ENCODE measurements at places on chromosomes 7 and 10.

GRCh38 chr10:44830022-44830421, 81.1 kb upstream of the TMEM72 start:
- no peak for DNase-seq

- no peak for DNase-seq
Measured at GRCh38 chr7:111388912-111389311, 173.4 kb downstream of the IMMP2L start.

- peak; percentile 64 for DNase-seq
Measured at GRCh38 chr10:114042895-114043531, 653 bp upstream of the ADRB1 start.

DNA sequence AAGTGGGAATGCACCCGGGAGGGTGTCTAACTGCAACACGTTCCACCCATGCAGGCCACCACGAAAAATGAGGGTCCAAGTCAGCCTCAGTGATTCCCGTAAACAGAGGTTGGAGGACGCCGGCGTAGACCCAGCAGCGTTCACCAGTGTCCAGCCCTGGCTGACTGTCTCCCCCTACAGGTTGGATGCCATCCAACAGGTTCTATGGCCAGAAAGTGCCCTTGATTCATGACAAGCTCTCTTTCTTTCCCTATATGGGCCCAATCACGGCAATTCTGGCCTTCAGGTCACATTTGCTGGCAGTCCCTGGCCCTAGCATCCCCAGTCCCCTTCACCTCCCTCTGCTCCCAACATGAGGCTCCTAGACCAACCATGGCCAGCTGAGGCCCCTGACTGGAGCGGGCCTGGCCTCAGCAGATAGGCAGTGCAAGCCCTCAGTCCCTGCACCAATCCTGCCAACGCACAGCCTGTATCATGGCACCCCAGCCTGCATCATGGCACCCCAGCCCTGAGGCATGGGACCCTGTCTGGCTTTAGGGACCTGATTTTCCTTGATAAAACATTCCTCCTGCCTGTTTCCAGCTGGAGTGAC, 227.4 kb downstream of the GRID1 start:
- peak; percentile 69 for DNase-seq

DNA sequence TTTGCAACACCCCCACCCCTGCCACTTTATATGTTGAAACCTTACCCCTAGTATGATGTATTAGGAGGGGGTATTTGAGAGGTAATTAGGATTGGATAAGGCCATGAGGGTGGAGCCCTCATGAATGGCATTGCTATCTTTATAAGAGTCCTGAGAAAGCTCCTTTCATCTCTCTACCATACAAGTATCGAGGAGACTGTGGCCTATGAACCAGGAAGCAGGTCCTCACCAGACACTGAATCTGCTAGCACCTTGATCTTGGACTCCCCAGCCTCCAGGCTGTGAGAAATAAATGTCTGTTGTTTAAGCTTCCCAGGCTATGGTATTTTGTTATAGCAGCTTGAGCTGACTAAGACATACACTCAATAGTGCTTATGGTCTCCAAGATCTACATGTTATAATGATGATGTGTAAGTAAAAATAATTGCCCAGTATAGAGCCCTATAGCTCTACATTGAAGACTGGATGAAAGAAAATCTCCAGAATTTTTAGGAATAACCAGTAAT, 188.8 kb downstream of the RAPGEF5 start:
- no peak for DNase-seq

DNA sequence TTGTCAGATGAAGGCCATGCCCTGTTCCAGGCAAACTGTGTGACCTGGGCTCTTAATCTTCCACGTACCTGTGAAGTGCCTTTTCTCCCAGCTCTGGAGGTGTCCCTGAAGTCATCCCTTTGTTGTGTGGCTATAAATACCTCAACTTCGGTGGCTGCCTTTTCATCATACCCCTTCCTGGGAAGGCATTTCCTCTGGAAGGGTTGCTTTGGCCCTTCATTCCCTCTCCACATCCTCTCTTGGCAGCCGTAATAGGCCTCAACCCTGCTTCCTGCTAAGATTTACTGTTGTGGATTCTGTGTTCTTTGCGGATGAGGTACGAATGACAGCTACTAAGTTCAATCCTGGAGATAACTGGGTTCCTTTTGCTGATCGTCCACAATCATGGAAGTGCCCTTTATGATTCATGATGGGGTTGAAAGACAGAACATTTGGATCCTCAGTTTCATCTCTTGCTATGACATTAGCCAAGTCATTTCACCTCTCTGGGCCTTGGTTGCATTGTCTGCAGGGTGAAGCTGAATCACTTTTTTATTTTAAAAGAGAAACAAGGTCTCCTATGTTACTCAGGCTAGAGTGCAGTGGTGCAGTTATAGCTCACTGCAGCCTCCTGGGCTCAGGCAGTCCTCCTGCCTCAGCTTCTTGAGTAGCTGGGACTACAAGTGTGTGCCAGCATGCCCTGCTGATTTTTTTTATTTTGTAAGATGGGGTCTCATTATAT, 23.6 kb downstream of the FKBP6 start:
- no peak for DNase-seq

- no peak for DNase-seq
Measured at GRCh38 chr10:84257343-84258020, 12.6 kb downstream of the RGR start.

DNA sequence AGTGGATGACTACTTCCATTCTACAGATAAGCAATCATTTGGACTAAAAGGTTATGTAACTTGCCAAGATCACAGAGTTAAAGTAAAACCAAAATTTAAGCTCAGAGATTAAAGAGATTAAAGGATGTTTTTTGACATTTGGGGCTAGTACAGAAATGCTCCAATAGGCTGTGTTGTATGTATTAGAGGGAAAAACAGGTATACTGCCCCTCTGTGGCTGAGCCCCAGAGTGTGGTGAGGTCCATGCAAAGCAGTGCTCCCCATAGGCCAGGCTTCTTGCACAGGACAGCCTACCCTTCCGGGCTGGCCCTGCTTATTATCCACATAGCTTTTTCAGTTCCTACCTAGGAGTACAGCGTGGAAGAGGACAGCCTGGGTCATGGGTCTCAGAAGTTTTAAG, 322.8 kb downstream of the POM121L12 start:
- DNase-seq: no peak

DNA sequence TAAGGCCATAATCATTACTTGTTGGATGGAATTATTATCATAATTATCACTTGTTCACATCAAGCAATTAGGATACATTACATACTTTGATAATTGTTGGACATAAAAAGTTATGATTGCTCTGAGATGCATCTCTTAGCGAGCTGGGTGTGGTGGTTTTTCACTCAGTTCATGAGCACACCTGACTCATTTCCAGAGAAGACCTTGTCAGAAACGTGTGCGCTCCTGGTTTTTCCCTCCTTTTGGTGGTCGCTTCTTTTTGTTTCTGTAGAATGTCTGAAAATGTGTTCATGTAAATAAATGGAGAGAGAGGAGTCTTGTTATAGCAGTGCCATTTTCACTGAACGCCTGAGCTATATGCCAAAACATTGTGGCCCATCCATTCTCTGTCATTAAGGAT, 141.3 kb downstream of the PAXIP1 start:
- no peak for DNase-seq

DNA sequence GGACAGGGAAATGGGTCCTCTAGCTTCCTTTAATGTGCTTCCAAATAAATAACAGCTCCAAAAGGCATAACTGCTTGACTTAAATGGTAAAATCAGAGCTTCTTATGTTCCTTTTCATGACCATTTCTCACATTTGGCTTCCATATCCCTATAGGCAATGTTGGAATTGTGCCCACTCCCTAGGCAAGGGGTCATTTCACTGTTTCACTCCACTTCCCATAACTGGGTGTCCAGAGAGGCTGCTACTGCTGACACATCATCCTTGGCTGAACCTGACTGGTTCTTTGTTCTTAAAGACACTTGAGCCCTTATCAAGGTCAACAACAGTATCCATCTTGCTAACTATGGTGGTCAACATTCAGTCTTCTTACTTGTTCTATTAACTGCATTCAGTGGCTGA, 37.1 kb downstream of the PRTFDC1 start:
- no peak for DNase-seq

DNA sequence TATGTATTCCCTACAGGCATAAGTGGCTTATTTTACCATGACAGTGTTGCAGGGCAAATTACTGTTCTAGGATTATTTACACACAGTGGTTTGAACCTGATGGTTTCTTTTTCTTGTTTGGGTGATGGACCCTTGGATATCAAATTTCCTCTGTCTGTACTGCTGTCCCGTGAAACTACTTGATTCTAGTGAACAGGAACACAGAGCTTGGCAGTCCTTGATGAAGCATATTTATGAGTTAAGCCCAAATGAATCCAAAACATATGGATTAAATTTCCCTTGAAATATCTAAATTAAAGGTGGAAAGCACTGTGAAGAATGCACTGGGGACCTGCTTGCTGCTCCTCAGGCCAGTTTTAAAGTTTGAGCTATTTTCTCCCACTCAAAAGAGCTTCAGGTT, 635.3 kb downstream of the INHBA start:
- no peak for DNase-seq

DNA sequence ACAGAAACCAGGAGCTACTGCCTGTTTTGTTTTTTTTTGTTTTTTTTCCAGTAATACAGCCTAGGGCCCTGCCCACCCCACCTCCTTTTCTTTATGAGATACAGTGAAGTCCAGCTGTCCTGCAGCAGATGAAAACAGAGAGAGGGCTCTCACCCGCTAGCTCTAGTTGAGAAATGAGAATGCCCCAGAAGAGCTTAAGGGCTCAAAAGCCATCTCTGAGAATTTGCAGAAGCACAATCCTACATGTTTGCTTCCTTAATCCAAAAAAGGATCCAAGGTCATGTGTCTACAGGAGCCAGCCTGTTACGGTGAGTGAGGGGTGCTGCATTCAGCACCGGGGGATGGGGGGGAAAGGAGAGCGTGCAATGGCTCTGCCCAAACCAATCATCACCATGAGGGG, 122.7 kb downstream of the KCNMA1 start:
- no peak for DNase-seq

- DNase-seq: no peak
Measured at GRCh38 chr7:91137153-91137787, 127.0 kb upstream of the FZD1 start.

DNA sequence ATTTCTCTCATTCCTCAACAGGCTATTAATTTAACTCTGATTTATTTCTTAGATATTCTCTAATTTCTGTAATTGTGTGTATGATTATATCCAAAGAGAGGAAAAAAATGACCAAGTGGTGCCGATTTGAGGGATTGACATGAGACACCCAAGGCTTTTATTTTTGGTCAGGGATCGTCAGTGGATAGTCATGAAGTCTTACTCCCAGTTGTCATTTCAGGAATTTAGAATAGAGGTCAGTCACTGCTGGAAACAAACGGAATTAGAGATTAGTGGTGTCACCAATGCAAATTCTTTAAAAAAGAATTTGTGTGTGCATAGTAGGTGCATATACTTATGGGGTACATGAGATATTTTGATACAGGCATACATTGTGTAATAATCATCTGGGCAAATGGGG, 26.8 kb upstream of the AGR3 start:
- no peak for DNase-seq

GRCh38 chr7:133775201-133775600, 351.9 kb upstream of the LRGUK start:
- no peak for DNase-seq

- no peak for DNase-seq
Measured at GRCh38 chr10:98391065-98391464, 23.9 kb downstream of the PYROXD2 start.

GRCh38 chr10:71701496-71702132, 18.0 kb downstream of the C10orf105 start:
- no peak for DNase-seq

DNA sequence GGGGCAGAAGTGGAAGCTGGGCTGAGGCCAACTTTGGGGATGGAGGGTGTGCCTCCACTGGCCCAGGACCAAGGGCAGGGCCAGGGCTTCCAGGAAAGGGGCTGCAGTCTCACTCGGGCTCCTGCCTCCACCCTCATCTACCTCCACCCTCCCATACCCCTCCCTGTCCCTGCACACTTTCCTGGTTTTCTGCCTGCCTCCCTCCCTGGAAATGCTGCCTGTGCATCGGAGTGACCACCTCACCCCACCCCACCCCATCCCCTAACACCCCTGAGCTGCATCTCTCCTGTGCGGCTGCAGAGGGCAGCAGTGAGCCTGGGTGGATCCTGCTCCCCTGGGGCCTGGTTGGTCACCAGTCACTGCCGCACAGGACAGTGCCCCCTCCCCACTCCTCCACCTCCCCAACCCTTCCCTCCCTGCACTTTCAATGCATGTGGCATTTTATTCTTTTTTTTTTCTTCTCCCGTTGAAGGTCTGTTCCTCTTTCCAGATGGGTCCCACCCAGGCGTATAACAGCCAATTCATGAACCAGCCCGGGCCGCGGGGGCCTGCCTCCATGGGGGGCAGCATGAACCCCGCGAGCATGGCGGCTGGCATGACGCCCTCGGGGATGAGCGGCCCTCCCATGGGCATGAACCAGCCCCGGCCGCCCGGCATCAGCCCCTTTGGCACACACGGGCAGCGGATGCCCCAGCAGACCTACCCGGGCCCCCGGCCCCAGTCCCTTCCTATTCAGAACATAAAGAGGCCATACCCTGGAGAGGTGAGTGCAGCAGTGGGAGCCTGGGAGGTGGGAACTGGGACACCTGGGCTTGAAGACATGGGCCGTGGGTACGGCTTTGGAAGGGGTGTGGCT, 54.1 kb upstream of the PPIF start:
- peak; percentile 70 for DNase-seq

GRCh38 chr10:29658984-29659965, 24.5 kb upstream of the SVIL start:
- peak; percentile 85 for DNase-seq

DNA sequence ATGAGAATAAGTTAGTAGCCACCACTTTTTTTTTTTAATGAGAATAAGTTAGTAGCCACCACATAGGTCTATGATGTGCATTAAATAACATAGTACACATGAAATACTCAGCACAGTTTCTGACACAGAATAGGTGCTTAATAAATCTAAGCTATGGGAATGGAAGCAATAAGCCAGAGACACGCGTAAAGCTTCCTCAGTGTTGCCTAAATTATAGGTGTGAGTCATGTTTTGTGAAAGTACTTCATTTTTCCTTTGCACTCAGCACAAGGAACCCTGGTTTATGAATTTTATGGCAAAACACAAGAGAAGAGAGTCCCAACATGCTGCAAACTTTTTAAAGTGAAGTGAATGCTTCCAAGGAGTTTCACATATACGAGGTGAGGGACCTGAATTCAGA, 267.4 kb downstream of the RNLS start:
- no peak for DNase-seq

DNA sequence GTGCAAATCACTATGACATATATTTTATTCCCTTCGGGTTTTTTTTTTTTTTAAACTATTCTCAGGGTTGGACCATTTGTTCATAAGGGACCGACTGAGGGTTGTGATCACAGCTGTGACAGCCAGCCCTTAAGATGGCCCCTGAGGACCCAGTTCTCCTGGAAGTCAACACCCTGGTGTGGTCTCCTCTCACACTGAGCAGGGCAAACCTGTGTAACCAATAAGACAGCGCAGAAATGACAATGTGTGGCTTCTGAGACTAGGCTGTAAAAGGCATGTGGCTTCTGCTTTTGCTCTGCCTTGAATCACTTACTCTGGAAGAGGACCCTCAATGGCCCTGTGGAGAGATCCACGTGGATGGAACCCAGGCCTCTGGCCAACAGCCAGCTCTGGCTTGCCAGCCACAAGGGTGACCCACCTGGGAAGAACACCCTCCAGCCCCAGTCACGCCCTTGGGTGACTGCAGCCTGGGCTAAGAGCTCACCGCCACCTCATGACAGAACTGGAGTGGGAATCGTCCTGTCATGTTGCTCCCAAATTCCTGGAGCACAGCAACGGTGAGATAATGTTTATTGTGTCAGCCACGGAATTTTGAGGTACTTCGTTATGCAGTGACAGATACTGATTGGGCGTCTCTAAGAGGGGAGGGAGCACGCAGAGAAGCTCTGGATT, 127.1 kb downstream of the CLEC2L start:
- no peak for DNase-seq

Measured in activated effector memory CD4-positive, alpha-beta T cell treated with anti-CD3 and anti-CD28 coated beads, Interleukin-2, amount 50 U/mL, for 16 hours (primary cell).